Stimulated activated CD8-positive, alpha-beta memory T cell treated with anti-CD3 and anti-CD28 coated beads, Interleukin-7, amount 100 ng/mL, for 1 hour (primary cell): ENCODE measurements at places on chromosomes 6 and 20.

GRCh38 chr6:128516514-128516898 lies 3.9 kb downstream of the PTPRK start:
- no peak for DNase-seq

DNA sequence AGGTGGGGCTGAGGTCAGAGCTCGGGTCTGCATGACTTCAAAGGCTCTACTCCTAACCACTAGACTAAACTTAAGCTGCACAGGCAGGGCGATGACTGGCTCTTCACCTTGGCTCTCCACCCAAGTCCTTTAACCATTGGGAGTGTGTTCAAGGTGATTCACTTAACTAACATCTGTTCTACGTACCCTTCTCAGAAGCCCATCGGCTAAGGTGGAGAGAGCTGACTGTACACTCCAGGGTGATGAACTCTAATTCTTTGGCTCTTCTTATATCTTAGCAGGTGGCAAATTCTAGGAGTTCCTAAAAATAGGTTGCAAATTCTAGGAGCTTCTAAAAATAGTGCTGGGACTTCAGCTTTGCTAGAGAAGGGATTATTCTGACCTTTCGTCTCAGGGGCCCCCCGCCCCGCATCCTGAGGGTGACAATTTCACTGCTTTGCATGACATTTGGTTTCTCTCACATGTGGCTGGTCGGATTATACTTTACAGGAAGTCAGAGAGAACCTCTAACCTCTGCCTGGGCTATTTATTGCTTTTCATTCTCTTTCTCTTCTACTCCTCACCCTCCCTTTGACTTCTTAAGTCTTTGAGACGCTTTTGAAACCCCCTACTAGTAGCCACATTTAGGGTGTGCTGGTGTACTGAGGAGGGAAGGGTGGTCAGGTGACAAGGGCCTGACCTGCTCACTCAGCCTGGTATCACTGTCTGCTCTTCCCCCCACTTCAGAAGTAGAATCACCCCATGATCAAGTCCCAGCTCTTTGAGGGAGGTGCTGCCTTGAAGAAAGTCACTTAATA lies 55.5 kb downstream of the PRDM1 start:
- no peak for DNase-seq

- no peak for DNase-seq
Measured at GRCh38 chr6:119594907-119595306, 245.3 kb upstream of the MAN1A1 start.

DNA sequence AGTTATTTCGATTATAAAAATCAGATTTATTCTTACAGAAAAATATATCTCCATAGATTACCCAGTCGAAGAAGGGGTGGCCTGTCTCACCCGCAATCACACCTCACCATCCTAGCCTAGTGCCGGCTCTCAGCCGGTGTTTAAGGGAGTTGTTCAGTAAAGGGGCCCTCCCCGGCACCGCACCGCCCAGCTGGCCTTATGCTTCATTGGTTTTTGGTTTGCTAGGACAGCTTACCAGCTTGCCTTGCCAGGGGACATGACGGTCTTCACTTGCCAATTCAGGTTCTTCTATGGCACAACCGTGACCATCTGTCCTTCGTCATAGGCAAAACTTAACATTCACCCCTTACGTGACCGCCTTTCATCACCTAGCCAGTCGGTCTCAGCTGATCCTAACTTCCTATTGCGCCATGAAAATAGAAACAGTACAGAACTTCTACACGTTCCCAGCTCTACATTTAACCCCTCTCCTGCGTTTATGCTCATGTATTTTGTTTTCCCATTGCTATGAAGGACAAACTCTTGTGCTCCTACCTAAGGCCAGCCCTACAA lies 44.7 kb upstream of the SLC22A16 start:
- DNase-seq: no peak

DNA sequence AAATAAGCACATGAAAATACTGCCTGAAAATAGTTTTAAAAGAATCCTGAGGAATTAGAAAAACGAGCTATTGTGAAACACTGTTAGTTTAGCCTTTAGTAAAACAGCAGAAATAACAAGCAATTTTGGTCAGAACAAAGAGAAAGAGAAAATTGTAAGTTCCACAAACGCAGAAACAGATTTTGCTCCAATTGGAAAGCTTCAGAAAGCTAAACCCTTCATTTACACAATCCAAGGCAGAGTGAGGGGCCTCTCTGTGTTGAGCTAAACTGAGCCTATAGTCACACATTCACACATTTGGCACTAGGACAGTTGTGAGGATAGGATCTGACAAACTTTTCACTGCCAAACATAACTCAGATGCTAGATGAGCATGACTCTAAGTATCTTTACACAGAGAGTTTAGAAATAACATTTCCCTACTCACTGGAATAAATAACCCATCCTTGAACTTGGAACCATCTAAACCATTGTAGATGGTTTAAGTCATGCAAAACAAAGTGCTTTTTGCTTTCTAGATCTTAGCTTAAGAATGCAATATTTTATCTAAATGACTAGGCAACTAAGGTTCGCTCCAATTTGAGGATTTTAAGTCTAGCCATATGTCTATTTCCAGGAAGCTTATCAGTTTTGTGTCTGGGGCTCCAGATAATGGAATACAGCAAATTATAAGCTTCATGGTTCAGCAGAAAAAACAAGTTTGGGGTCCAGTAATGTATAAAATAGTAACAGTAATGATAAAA lies 122.6 kb downstream of the SGK1 start:
- DNase-seq: no peak

GRCh38 chr6:40355066-40355465 lies 232.1 kb downstream of the LRFN2 start:
- DNase-seq: no peak

DNA sequence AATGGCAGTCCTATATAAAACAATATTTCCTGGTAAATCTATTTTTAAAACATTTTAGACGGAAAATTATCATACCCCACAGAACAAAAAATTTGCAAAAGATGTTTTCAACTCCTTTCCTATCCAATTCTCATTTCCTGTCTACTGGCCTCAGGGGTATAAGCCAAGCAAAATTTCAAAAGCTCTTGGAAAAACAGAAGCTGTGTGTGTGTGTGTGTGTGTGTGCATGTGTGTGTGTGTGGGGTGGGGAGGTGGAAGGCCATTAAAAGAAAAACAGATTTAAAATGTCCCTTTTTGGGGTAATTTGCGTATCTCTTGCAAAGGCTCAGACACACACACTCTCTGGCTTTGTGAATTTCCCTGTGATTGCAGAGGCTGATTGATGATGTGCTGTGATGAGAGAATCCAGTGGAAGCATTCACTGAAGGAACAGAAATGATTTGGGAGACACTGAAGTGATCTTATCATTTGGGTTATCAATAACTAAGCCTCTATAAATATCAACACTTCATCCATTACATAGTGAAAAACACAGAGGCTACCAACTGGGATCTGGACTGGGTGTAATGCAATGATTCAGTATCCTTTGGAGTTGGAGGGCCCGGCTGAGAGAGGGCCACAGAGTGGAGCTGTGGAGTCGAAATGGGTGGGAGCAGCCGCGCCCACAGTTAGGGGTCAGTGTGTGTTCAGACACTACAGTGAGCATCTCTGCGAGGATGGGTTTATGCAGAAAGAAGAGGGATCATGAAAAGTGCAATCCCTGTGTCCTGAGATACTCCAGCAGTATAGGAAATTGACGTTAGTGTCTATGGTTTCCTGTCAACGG lies 106.8 kb upstream of the PREP start:
- DNase-seq: no peak

- no peak for DNase-seq
Measured at GRCh38 chr20:9196110-9196509, 127.2 kb downstream of the PLCB4 start.

DNA sequence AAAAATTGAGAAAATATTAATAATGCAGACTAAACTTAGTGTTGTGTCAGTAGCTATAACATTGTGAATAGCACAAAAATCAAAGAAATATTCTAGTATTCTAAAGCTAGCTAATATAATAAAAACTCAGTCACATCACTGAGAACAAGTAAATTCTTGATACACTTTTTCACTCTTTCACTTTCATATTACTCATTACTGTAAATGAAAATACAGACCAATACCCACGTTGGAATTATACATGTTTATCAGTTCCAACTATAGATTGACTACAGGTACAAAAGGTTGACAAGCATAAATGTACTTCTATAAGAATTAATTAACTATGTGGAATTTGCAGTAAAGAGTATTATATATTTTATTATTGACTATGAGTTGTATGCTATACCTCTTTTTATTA lies 1043.4 kb upstream of the FLRT3 start:
- DNase-seq: no peak

DNA sequence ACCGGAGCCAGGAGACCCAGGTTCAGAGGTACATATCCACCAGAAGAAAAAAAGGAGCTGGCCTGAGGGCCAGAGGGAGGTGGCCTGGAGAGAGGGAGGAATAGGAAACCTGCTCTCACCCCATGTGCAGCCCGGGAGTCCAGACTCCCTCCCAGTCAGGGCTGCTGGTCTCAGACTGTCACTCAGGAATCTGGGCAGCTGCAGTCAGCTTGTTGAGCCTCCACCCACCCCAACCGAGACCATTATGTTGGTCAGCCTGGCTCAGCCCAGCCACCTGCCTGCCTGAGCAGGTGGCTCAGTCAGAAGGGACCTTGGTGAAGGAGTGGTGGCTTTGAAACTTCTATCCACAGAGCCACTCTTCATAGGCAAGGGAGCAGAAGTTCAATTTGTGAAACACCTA lies 53.3 kb upstream of the EPB41L1 start:
- no peak for DNase-seq

GRCh38 chr6:158705386-158706126 lies 55.7 kb downstream of the SYTL3 start:
- no peak for DNase-seq

- DNase-seq: no peak
Measured at GRCh38 chr20:20992277-20992676, 113.9 kb downstream of the LINC00237 start.

DNA sequence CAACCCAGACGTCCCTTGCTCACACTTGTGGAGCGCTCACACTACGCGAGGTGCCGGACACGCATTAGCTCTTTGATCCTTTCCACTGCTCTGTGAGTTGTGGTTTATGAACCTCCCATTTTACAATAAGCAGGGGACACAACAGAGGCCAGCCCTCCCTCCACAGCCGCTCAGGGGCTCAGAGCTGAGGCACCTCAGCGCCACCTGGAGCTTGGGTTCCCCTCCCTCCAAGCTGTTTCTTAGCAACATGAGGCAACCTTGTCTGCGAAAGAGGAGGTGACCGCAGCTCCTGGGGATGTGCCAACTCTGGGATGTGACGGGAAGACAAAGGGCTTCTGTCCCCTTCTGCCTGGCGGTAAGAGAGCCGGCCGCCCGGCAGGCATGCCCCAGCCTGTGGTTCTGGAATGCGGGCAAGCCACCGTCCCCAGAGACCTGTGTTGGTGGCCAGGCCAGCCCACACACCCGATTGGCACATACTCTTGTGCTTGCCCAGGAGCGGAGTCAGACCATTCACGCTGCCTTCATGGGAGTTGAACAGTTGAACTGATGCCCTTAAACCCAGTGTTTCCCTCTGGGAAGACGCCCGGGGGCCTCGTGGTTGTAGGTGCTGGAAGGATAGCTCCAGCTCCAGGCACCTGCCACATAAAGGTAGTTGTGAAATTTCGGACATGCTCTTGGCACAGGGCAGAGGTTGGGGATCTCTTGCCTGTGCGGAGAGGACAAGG lies 44.5 kb downstream of the RBM38 start:
- DNase-seq: no peak

GRCh38 chr6:139602577-139602976 lies 228.1 kb upstream of the CITED2 start:
- DNase-seq: no peak

DNA sequence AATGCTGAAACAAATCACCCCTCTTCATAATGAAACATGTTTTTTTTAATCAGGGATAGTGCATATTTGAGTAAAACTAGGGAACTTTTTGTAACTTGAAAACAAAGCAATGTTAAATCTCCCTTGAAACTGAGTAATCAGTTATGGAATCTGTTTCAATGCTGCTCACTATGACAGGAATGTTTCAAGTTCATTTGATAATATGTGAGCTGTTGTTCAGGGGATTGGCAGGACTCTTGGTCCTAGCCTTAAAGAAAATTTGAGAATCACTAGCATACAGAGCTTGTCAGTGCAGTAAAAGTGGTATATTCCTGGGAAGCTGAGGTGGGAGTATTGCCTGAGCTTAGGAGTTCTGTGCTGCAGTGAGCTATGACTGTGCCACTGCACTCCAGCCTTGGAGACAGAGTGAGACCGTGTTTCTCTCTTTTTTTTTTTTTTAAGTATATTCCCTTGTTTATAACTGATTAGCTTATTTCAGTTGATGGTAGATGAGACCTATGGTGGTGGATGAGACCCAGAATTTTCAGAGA lies 21.6 kb upstream of the CALHM6 start:
- DNase-seq: no peak

- DNase-seq: no peak
Measured at GRCh38 chr20:13249118-13249797, 28.2 kb downstream of the ISM1 start.

DNA sequence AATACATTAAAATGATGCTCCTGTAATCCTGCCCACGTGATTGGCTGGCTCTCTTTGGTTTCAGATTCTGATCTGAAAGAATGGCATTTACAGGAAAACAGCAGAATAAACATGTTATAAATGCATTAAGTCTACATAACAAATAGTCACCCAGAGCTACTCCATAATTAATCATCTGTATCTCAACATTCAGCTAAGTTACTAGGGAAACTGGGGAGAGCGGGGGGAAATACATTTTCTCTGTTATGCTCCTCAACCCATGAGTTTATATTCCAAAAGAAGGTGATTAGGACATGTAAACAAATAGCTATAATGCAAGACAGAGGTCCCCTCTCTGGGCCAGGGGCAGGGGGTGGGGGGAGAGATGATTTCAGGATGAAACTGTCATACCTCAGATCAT lies 58.5 kb downstream of the MAP7 start:
- no peak for DNase-seq

DNA sequence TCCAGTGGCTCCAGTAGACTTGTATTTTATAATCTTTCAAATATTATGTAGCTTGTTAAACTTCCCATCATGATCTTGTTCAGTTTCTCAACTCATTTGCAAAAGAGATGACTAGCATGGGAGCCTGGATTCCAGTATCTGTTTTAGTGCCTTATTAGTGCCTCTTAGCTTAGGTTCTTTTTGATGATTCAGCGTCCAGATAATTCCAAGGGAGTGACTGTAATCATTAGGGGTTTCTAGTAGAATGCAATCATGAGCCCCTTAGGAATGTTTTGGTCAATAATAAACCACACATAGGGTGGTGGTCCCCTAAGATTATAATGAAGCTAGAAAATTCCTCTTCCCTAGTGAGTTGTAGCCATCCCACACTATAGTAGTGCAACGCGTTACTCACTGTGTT lies 7.0 kb downstream of the CD2AP start:
- DNase-seq: no peak
